ENCODE measurements at places on chromosomes 13 and 19.

DNA sequence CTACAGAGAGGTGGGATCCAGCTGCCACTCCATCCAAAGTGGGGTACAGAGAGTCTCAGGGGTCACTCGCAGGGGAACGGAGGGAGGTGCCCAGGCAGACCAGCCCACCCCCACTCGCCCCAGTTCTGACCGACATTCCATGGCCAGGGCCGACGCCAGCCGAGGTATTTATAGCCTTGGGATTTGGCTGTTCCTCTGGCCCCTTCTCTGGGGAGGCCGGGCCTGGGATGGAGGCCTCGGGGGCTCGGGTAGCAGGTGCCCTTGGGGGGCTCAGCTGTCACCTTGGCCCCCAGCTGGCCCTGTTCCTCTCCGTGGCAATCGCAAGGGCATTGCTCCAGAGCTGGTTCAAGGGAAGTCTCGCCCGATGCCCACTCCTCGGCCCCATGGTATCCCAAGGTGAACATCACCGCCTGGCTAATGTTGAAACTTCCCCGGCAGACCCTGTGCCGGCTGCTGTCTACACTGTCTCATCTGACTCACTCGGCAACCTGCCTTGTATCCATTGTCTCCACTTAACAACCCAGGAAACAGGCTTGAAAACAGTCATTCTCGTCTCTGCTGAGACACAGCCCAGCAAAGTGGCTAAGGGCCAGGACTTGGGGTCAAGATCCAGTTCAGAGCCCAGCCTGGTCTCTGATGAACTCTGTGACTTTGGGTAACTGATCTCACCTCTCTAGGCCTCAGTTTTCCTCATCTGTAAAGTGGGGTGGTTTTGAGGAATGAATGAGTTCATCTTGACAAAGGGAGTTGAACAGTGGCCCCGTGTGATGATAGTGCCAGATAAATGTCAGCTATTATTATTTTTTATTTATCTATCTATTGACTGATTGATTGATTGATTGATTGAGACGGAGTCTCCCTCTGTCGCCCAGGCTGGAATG is 9.7 kb downstream of the PRKACA start:
- no peak for DNase-seq

GRCh38 chr13:31043957-31044356 is 111.5 kb downstream of the TEX26 start:
- no peak for DNase-seq

DNA sequence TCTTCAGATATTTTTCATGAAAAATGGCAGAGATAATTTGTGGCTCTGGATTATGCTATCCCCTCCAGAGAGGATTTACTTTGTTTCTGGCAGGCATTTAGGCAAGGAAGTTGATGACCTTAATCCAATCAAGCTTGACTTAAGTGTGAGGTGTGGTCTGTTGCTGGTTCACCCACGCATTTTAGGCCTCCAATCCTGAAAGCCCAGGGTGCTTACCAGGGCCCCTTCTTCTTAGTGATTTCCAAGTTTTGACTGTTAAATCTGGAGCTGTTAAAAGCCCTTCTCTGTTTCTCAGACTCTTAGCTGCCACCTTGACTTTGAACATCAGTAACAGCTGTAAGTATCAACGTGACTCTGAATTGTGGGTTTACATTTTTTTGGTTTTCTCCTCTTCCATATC is 161.8 kb downstream of the DNAJC15 start:
- DNase-seq: no peak

GRCh38 chr13:75550159-75550567 is 572 bp downstream of the UCHL3 start:
- no peak for DNase-seq
